Fibroblast of lung (primary cell): ENCODE measurements at places on chromosomes 13 and 19.

DNA sequence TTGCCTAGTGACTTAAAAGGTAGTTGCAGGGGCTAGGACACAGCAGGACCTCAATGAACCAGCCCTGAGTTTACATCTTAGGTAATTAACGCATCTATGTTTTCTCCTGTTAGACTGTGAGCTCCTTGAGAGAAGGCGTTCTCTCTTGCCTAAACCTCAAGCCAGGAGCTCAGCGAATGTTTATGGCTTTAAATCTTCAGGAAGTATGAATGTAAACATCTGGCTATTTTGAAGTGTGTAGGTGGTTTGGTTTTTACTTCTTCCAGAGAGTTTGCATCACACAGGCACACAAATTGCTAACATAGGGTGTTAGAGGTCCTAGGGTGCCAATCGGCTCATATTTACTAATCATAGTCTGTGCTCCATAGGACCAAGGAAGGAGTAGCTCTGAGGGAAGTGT is 387.7 kb upstream of the ZNF507 start:
- DNase-seq: no peak

- peak; percentile 23 for DNase-seq
Observed at GRCh38 chr19:2636897-2637683, 65.4 kb downstream of the GNG7 start.

DNA sequence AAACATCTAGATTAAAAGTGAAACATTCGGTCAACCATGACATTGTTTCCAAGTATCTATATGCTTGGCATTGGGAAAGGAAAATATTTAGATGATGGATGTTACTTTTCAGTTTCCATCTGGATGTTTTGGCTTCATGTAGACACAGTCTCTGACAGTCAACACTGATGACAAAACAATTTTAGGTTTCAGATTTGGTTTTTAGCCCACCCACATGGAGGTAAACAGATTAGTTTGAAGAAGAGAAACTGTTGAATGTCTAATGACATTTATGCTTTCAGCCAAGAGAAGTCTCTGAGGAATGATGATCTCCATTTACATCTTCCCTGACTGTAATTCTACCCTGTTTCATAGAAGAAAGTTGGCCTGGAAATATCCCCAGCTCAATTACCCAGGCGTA is 379.1 kb downstream of the SLITRK6 start:
- no peak for DNase-seq

DNA sequence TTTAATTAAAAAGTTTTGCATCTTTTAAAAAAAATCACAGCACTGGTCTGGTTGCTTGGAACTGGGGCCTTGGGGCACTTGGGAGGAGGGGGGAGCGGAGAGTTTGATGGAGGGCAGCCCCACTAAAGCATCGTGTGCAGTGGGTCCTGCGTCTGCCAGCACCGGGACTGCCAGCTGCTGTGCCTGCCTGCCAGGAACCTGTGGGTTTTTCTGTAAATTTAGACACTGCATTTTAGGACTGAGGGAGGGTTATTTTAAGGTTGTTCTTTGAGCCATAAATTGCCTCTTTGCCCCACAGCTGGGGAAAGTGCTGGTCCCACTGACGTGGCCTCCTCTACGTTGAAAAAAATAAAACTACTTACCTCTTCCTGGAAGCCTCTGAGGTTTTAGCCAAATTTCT is 2.9 kb downstream of the KLF2 start:
- no peak for DNase-seq

DNA sequence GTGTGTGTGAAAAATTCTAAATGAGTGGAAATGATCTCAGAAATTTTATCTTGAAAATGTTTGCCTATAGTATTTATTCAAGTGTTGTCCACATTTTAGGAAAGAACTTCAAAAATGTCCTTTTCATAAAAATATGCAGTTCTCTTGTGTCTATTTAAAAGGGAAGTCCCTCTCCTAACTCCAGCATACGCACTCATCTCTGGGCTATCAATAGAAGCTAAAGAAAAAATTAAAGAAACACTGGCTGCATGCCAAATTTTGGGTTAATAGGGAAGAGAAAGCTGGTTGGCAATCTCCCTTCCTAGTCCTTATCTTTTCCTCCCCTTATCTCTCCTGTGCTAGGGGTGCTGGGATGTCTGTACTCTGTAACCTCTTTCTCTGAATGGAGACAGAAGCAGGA is 313.3 kb downstream of the ENOX1 start:
- DNase-seq: no peak

DNA sequence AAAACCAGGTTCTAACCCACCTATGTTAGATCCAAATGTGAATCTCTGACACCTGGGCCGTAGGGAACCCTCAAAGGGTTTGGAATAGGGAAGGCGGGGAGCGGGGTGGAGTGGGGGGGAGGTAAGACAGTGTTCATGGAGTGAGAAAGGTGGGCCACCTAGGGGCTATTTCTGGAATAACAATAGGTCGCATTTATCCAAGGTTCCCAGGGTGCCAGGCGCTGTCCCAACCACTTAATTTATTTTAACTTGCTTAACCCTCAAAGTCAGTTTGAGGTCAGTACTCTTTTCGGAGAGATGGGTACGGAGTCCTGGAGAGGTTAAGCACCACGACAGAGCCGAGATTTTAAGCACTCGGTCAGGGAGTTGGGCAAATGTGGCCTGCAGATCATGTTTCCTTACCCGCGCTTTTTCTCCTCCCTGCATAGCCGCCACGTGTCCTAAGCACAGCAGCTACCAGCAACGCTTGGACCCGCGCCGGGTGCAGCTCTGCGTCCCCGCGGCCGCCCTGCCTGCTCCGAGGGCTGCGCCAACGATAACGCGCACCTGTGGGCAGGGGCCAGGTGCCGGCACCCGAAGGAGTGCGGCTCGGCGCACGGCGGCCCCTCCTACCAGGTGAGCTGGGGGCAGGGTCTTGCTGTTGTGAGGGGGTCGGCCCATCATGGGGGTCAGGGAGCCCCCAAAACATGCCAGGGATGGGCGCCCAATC is 25.0 kb upstream of the FXYD3 start:
- DNase-seq: peak; percentile 44

- no peak for DNase-seq
Observed at GRCh38 chr13:42544246-42544926, 29.6 kb upstream of the TNFSF11 start.

DNA sequence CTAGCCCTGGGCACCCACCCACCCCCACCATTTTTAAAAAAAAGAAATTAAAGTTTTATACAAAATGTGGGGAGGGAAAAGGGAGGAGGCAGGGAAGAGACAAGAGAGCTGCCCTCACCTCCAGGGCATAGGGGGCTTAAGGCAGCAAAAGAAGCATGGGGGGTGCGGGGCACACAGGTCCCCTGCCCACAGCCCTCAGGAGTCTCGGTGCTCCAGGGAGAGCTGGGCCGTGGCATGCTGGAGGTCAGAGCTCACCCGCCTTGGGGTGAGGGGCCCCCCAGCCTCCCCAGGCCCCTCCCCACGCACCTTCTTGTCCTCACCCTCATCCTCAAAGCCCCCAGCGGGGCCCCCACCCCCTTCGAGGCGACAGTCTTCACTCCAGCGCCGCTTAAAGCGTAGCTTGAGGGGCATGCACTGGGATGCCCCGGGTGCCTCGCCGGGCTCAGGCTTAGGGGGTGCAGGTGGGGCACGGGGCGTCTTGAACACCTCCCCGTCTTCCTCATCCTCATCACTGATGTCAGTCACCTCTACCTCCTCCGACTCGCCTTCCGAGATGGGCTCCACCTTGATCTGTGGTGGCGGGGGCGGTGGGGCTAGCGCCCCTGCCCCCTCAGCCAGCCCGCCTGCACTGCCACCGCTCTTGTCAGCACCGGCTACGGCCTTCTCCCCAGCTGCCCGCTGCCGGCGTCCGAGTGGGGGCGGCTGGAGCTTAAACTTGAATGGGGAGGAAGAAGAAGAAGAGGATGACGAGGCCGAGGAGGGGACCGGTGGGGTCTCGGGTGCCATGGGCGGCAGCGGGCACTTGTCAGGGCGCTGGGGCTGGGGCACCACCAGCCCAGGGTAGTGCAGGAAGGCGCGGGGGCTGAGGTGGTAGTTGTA is 6.1 kb upstream of the GSK3A start:
- no peak for DNase-seq

- DNase-seq: no peak
Observed at GRCh38 chr19:49200238-49200862, 42.8 kb downstream of the TRPM4 start.

DNA sequence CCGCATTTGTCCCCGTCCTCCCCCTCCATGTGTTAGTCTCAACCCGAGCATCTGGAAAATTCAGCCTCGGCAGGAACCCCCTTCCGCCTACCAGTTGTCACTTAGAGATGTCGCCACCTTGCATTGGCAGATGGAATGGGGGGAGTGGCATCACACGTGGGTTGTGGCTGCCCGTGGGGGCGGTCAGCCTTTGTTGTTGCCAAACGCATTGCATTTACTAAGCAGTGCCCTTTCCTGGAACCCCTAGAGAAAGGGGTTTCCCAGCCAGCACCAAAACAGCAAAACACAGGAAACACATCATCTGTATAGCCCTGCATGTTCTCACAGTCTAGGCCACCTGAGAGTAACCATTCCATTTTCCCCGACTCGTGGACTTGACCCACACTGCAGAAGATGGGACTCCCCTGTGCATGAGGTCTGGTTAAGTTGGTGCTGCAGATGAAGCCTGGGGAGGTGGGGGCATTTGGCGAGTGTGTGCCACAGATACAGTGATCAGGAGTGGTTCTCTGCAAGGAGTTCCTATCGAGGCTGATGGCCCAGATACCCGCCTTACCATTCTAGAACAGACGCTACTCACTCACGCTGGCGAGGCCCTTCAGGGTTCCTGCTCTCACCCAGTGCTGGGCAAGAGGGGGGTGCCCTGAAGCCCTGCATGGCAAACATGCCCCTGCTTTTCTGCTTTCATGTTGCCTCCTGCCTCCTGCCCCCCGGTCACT is 38.3 kb downstream of the TMED1 start:
- no peak for DNase-seq

DNA sequence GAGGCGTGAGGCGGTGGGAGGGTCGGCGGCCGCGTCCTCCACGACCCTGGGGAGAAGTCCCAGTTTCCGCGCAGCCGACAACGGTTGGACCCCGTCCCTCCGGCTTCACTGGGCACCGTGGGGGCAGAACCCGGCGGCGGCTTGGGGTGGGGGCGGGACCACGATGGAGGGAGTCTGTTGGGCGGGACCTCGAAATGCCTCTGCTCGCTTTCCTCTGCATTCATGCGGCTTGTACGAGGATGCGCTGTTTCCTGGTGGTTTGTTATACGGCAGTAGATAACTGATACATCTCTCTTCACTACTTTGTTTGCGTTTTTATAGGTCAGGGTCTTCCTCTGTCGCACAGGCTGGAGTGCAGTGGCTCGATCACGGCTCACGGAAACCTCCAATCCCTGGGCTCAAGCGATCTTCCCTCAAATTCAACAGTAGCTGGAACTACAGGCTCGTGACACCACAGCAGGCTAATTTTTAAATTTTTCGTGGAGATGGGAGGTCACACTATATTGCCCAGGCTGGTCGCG is 24.6 kb upstream of the ZNF846 start:
- peak; percentile 44 for DNase-seq

DNA sequence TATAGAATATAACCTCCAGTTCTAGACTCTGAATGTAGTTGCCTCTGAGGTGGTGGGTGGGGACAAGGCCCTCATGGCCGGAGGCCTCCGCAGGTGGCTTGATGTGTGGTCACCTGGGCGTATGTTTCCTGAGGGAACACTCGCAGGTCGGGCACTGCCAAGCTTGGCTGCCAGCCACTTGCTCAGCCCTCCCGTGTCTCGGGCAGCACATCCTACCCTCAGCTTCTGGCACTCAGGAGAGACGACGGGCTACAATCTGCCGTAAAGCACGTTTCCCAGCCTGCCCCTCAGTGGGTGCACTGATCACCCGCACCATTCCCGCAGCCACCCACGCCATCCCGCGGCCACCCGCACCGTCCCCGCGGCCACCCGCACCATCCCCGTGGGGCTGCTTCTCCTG is 15.2 kb downstream of the THOP1 start:
- no peak for DNase-seq

DNA sequence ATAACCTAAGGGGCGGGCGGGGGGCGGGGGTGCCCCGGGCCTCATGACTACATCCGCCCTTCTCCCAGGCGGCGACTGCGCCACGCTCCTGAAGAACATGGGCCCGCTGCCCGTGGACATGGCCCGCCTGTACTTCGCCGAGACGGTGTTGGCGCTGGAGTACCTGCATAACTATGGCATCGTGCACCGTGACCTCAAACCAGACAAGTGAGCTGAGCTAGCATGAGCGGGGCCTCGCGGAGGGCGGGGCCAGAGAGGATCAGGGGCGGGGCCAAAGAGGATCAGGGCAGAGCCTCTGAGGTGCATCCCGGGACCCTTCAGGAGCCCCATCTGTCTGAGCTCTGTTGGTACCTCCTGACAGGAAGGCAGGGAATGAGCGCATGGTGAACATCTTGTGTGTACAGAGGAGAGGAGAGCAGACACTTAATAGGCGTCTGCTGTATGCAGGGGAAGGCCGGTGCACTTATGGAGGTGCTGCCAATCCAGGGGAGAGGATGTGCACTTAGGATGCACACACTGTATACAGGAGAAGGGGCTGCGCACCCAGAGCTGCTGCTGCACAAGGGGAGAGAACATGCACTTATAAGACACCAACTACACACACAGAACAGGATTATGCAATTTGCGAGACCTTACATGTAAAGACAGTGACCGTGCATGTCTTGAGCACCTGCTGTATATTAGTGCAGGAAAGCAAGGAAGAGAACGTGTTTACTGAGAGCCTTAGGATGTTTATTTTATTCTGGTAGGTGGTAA is 20.9 kb upstream of the PIK3R2 start:
- no peak for DNase-seq
